ENCODE measurements at places on chromosomes 16 and 17. TPM values are rescaled to one million over a fixed set of nuclear protein-coding genes. Genes with fewer than 3 reads are reported as not detected.
A peak's percentile ranks its signal among the peaks of the same experiment; 100 is the strongest.

- H3K27ac ChIP-seq, result no peak overlapping the region
- DNase-seq, result peak; percentile 59
- H3K4me3 ChIP-seq, result no peak overlapping the region
- H3K36me3 ChIP-seq, result no peaks in the 10 kb centered on the region
- H3K4me1 ChIP-seq, result peaks cover 5% of the 10 kb centered on the region
Measured at GRCh38 chr17:58200024-58200633, 7.6 kb downstream of the EPX start.

GRCh38 chr16:1779741-1780676 is 2.4 kb downstream of the SPSB3 start:
- H3K27ac ChIP-seq, result no peak overlapping the region
- peaks cover 43% of the 10 kb centered on the region for H3K36me3 ChIP-seq
- no peak overlapping the region for H3K4me3 ChIP-seq
- H3K4me1 ChIP-seq, result peaks cover 50% of the 10 kb centered on the region
- no peak for DNase-seq

DNA sequence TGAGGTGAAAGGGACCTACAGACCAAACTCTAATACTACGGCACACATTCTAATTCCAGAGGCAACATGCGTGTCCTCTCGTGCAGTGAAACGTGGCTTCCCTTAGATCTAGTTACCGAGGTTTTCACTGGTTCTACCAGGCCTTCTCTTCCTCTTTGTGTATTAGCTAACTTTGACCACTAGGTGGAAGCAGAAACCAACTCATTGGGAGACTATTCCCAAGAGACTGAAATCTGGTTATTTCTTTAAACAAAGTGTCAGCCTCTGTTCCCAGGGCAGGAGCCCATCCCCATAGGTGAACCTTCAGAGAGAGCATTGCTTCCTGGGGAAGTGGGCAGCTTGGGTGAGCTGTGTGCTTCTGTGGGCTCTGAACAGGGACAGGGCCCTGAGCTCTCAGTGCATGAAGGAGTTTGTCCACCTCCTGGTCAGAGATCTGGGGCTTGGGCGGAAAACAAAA is 19.7 kb upstream of the RCVRN start:
- no peak overlapping the region for H3K4me3 ChIP-seq
- no peaks in the 10 kb centered on the region for H3K4me1 ChIP-seq
- DNase-seq, result no peak
- H3K27me3 ChIP-seq, result no peaks in the 10 kb centered on the region
- no peak overlapping the region for H3K27ac ChIP-seq

DNA sequence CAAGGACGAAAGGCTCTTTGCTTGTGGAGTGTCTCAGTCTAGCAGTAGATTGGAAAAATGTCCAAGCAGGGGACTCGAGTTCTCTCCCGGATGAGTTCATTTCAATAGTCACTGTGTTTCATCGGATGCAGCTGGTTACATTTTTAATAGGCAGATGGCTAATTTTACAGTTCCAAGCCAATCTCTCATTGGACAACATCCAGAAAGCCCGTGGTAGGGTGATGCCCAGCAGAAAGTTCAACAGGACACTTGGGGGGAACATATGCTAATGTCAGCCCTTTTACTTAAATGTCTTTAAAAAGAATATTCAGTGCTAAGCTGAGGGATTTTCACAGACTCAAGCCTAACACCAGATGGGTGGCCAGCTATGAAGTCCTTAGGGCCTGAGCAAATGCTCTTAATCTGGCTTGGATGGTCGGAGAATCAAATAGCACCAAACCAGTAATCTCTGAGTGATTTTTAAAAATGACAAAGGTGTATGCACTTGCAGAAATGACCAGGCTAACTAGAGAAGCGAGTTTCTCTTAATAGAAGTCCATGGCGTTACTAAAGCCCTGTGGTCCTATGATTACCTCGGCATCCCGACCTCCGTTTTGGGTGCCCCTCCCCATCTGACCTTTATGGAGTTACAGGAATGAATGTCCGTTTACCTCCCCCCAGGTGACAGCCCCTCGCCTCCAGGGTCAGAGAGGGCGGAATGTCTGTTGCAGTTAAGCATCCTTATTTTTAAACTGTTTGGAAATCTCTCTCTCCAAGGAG is 289.2 kb upstream of the SALL1 start:
- no peaks in the 10 kb centered on the region for H3K36me3 ChIP-seq
- H3K4me1 ChIP-seq, result no peaks in the 10 kb centered on the region
- no peak overlapping the region for H3K27ac ChIP-seq
- no peaks in the 10 kb centered on the region for H3K27me3 ChIP-seq

NLRP1 gene
- 258 TPM for total RNA-seq

GRCh38 chr17:61619493-61619892 is 28.5 kb upstream of the NACA2 start:
- no peaks in the 10 kb centered on the region for H3K4me1 ChIP-seq
- H3K27me3 ChIP-seq, result no peaks in the 10 kb centered on the region
- H3K27ac ChIP-seq, result no peak overlapping the region

UBB gene
- total RNA-seq, result 647 TPM

- H3K36me3 ChIP-seq, result no peaks in the 10 kb centered on the region
- H3K4me3 ChIP-seq, result no peak overlapping the region
- no peak for DNase-seq
- no peaks in the 10 kb centered on the region for H3K4me1 ChIP-seq
- no peaks in the 10 kb centered on the region for H3K27me3 ChIP-seq
Measured at GRCh38 chr16:10001258-10001775, 180.9 kb downstream of the GRIN2A start.

- H3K4me3 ChIP-seq, result no peak overlapping the region
- no peaks in the 10 kb centered on the region for H3K36me3 ChIP-seq
- H3K27me3 ChIP-seq, result no peaks in the 10 kb centered on the region
- no peak overlapping the region for H3K27ac ChIP-seq
- DNase-seq, result no peak
- H3K4me1 ChIP-seq, result peaks cover 7% of the 10 kb centered on the region
Measured at GRCh38 chr17:68482576-68483041, 25.3 kb upstream of the WIPI1 start.

DNA sequence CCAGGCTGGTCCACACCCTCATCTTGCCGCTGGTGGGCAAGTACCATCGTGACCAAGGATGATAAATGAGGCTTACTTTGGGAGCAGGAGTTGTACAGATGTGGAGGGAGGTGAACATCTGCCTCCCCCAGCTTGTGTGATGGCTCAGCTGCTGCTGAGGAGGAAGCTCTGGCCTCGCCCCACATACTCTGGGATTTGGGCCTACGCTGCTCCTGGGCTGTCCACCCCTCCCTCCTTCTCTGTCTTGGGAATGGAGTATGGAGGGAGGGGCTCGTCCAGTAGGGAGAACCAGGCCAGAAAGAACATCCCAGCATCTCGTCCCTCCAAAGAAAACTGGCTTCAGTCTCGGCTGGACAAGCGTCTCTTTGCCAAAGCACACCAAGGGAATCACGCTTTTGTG is 134.8 kb upstream of the CDC42EP4 start:
- no peaks in the 10 kb centered on the region for H3K36me3 ChIP-seq
- H3K27ac ChIP-seq, result no peak overlapping the region
- H3K4me3 ChIP-seq, result no peak overlapping the region

DNA sequence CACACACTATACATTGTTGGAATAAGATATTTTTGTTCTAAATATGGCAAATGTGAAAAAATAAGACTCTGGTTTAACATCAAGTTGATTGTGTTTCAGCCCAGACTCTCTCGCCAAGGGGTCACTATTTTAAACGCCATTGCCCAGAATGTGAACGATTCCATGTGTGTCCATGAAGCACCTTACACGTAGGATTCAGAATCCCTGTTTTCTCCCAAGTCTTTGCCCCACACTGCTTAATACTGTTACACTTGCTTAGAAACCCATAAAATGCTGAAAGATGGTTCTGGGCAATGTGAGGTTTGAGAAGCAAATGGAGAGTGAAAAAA is 7.7 kb downstream of the HS3ST3B1 start:
- H3K27me3 ChIP-seq, result no peaks in the 10 kb centered on the region
- no peak overlapping the region for H3K27ac ChIP-seq
- H3K36me3 ChIP-seq, result peaks cover 9% of the 10 kb centered on the region
- peak overlapping the region; percentile 66 for H3K4me3 ChIP-seq

DNA sequence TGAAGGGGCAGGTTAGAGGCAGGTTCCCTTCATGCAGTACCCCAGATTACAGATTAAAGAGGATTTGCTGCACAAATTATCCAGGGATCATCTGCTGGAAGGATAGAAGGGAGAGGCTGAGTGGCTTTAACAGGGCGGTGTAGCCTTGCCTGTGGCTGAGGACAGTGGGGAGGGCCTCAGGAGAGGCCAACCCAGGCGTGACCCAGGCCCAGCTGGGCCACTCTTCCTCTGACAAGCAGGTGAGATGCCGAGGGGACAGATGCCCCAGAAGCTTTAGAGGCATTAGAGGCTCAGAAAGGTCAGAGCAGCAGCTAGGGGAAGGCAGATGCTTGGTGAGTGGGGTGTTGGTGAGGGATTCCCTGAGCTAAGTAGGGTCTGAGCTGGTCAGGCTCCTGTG is 18.1 kb upstream of the MTMR4 start:
- DNase-seq, result no peak
- H3K4me1 ChIP-seq, result peaks cover 15% of the 10 kb centered on the region
- peak overlapping the region; percentile 35 for H3K4me3 ChIP-seq
- no peaks in the 10 kb centered on the region for H3K36me3 ChIP-seq

- H3K27ac ChIP-seq, result no peak overlapping the region
- DNase-seq, result no peak
- H3K4me3 ChIP-seq, result no peak overlapping the region
- no peaks in the 10 kb centered on the region for H3K4me1 ChIP-seq
Measured at GRCh38 chr17:7056386-7056785, 12.5 kb upstream of the SLC16A11 start.

GRCh38 chr17:14261406-14261805 is 24.7 kb upstream of the CDRT15 start:
- no peak overlapping the region for H3K27ac ChIP-seq
- no peaks in the 10 kb centered on the region for H3K4me1 ChIP-seq
- no peaks in the 10 kb centered on the region for H3K36me3 ChIP-seq
- no peak overlapping the region for H3K4me3 ChIP-seq
- no peak for DNase-seq

- H3K4me3 ChIP-seq, result no peak overlapping the region
- no peaks in the 10 kb centered on the region for H3K36me3 ChIP-seq
- no peak for DNase-seq
Measured at GRCh38 chr16:54673313-54673712, 257.4 kb upstream of the IRX5 start.

DNA sequence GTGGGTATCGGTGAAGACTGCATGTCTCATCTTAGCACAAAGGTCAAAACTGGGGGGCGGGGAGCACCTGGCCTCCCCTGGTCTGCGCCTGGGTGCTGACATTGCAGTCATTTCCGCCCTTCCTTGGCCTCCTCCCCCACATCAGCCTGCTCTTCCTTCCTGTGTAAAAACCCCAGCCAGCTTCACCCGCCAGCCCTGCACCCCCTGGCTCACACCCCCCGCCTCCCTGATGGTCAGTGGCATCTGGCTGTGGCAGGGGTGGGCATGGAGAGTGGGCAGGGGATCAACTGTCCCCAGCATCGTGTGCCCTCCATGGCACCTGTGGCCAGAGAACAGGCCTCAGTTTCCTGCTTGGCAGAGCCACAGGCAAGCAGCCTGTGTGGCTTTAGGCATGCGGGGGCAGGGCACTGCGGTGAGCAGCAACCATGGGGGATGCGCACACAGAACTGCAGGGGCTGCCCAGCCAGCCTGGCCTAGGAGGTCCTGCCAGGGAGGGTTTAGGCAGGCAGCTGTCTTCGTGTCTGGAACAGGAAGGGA is 26.5 kb upstream of the LASP1NB start:
- H3K36me3 ChIP-seq, result peaks cover 54% of the 10 kb centered on the region

SERPINF2 gene
- total RNA-seq, result 0.49 TPM

ENPP7 gene
- total RNA-seq, result not detected

JUP gene
- 1.1 TPM for total RNA-seq

DNA sequence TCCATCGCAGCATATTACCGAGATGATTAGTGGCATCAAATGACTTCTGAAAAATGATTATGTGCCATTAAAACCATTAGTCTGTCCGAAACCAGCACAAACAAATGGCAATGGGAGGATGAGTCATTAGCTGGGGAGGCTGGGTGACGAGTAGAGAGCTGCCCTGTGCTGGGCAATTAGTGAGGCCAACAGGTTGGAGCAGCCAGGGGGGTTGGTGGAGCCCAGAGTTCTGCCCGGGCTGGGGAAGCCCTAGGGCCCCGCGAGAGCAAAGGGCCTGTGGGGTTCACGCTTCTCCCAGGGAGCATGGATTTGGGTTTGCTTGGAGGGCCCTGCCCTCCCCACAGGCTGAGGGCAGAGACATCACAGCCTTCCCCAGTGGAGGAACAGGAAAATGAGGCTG is 152.1 kb upstream of the RPL38 start:
- H3K4me3 ChIP-seq, result no peak overlapping the region
- H3K27ac ChIP-seq, result no peak overlapping the region
- H3K4me1 ChIP-seq, result no peaks in the 10 kb centered on the region

DNA sequence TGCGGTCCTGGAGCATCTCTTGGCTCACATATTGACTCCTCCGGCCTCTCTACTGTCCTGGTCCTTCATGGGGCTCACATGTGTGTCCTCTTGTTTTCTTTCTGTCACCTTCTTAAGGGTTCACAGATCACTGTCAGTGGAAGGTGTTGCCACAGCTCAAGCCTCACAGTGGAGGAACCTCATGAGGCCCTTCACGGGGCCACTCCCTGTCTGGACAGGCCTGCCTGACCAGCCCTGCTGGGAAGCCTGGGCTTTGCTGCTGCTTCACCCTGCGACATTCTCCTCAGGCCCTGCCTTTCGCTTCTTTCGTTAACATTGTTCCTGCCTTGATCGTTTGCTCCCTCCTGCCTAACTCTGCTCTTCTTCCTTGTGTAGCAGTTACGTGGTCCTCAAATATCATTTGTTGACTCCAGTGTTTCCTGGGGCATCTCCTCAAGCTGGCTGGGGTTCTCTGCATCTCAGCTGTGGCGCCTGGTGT is 55.9 kb downstream of the WDR45B start:
- H3K27ac ChIP-seq, result peak overlapping the region; percentile 83
- no peak for DNase-seq
- H3K36me3 ChIP-seq, result peaks cover 9% of the 10 kb centered on the region
- no peaks in the 10 kb centered on the region for H3K27me3 ChIP-seq
- peaks cover 43% of the 10 kb centered on the region for H3K4me1 ChIP-seq

ITGA2B gene
- 0.85 TPM for total RNA-seq

ALOX15 gene
- total RNA-seq, result not detected

- H3K27ac ChIP-seq, result no peak overlapping the region
- peaks cover 5% of the 10 kb centered on the region for H3K27me3 ChIP-seq
- no peak for DNase-seq
- no peaks in the 10 kb centered on the region for H3K36me3 ChIP-seq
Measured at GRCh38 chr16:66036184-66036583, 330.3 kb upstream of the CDH5 start.

GRCh38 chr17:63700528-63701455 is 867 bp upstream of the LIMD2 start:
- H3K27me3 ChIP-seq, result no peaks in the 10 kb centered on the region
- DNase-seq, result peak; percentile 66
- H3K4me3 ChIP-seq, result peak overlapping the region; percentile 90
- H3K4me1 ChIP-seq, result peaks cover 80% of the 10 kb centered on the region
- H3K27ac ChIP-seq, result peak overlapping the region; percentile 89

DNA sequence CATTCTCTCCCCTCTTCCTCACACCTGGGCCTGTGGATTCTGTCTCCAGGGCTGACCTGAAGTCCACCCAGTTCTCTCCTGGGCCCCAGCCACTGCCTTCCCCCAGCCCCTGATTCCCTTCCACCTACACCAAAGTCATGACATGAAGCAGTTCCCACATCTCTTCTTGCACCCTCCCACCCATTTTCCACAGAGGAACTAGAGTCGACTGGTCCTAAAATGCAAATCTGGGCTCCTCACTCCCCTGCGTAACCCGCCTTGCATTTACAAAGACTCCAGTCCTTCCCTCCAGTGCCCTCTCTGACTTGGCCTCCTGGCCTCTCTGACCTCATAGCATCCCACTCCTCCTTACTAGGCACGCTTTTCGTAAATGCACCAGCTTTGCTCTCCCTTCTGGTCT is 14.8 kb downstream of the COX6A2 start:
- H3K27ac ChIP-seq, result no peak overlapping the region
- H3K4me3 ChIP-seq, result no peak overlapping the region
- H3K36me3 ChIP-seq, result no peaks in the 10 kb centered on the region
- H3K4me1 ChIP-seq, result peaks cover 8% of the 10 kb centered on the region
- H3K27me3 ChIP-seq, result no peaks in the 10 kb centered on the region

SHBG gene
- not detected for total RNA-seq

Data from CD4-positive, alpha-beta T cell (primary cell).